ENCODE measurements at places on chromosomes 11 and 22.

DNA sequence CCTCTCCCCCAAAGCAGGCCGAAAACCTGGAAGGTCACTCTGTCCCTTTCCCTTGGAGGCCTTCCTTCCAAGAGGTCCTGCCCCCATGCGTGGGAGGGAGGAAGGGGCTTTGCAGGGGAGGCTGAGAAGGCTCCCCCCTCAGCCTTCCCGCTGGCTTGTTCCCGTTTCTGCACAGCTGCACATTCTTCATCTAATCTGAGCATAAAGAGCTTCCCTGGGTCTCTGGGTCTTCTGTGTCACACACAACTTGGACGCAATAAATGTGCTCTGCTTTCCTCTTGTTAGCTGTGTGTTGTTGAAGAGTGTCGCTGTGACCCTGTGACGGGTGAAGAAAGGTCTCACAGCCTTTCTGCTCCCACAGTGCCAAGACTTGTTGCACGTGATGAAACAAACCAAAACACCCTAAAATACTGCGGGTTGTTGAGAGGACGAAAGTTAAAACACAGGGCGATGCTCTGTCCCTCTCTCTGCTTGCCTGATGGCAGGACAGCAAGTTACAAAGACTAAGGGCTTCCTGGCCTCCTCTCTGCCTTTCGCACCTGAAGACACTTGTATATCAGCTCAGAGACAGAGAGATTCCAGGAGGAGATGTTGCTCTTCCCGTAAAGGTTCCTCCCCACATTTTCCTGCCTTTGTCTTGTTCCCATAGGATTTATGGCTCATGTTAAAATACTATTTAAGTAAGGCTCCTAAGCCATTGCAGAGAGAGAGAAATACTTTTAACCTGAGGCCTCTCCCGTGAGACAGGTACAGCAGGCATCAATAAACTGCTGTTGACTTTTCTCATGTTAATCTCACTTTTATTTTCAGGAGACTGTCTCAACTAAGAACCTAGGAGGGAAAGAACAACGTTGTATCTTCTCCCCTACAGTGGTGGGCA lies 15.4 kb upstream of the IFITM3 start:
- no peak for DNase-seq

DNA sequence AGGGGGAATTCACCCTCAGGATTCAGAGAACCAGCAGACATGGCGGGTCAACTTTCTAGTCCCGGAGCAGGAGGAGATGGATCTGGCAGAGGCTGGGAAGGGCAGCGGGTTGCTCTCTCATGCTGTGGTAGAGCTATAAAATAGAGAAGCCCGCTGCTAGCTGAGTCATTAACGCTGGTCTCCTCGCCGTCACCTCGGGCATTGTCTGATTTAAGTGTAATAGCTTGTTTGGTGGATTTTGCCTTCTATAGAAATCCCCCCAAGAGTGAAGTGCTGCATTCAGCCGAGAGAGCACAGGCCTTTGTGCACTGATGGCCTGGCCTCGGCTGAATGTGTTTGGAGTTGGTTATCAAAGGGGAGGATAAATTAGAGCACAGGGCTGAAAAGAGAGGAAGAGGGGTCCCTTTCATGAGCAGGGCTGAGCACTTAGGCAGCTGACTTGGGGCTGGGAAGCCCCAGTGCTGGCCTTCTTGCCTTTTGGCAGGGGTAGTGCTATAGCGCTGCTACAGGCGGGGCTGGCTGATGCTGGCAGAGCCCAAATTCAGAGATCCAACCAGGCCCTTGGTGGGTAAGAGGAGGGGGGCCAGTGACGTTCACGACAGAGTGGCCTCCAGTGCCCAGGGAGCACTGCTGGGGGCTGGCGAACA lies 161.1 kb upstream of the CADM1 start:
- DNase-seq, result no peak

- DNase-seq, result no peak
These were observed 9.7 kb downstream of the NADSYN1 start for GRCh38 chr11:71462726-71463125.

GRCh38 chr11:14179116-14179820 lies 179.7 kb downstream of the RRAS2 start:
- DNase-seq, result no peak

DNA sequence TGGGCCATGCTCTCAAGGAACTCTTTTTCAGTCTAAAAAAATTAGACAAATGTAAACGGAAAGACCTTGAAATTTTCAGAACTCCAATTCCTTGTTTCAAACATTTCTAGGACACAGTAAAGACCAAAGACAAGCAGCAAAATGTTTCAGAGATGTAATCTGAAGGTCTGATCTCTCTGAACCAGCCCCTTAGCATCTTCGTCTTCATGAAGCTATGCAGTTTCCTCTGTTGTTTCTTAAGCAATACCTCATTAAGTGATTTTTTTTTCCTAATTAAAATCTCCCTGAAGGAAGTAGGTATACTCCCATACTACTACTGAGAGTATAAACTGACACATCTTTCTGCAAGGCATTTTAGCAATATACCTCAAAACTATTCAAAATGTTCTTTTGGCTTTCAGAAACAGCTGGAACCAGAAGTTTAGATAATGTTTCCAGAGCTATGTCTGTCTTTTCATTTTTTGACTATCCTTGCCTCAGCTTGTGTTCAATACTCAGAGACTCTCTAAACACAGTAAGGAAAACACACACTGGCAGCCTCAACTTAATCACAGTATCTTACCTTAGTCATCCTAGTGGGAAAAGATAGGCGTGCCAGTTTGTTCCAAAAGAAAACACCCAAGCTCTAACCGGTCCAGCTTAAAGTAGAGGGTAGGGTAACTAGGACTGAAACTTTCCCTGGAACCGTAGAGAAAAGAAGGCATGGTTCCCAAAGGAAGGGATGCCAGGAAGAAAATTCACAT lies 25.1 kb downstream of the SBF2 start:
- no peak for DNase-seq

DNA sequence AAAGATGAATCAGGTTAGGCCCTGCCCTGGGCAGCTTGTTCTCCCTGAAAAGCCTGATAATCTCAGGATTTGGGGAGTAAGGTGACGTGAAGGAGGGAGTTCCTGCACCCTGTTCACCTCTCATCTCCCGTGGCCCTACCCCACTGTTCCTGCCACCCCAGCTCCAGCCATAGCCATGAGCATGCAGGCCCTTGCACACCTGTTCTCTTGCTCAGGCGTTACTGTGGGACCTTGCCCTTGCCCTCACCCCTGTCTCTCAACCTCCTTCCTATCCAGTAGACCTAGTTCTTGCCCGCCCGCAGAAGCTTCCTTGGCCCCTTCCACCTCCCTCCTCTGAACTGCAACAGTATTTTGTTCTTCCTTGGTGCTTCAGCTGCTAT lies 15.0 kb downstream of the TSKU start:
- DNase-seq, result no peak

GRCh38 chr11:46855167-46855566 lies 9.1 kb upstream of the CKAP5 start:
- no peak for DNase-seq

- DNase-seq, result no peak
These were observed 15.0 kb upstream of the NFRKB start for GRCh38 chr11:129910360-129910759.

DNA sequence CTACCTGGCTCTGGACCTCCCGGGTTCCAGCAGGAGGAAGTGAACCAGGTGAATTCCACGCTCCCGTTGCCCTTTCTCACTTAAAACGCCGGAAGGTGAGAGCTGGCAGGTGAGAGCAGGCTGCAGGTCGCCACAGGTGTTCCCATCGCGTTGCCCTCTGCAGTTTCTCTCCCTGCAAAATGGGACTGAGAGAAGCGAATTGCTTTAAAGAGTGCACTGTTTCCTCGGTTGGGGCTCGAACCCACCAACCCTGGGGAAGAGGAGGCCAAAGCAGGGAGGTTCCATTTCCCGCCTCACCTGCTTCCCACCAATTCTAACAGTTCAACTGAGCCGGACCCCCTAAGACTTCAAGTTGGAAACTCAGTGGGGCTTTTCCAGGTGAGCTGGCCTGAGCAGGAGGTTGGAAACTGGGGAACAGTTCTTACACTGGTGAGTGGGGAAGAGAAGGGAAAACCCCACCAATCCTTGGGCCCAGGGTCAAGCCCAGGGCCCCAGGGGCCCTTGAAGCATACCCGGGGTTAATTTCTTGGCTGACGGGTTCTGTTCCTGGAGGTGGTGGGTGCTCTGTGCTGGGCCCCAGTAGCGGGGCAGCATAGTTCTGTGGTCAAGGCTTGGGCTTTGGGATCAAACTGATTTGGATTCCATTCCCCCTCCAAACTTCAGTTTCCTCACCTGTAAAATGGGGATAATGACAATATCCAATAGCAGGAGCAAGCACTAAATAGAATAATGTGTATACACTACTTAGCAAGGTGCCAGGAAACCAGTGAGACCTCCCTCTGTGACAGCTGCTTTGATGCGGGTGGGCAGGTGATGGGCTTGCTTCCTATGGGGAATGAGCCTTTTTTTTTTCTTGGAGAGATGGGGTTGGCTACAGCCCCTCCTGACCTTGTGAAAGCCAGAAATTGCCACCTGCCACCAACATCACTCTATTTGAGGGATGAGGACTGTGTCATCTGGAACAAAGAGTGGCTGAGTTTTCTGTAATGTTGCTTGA lies 788 bp downstream of the CD82 start:
- DNase-seq, result no peak

DNA sequence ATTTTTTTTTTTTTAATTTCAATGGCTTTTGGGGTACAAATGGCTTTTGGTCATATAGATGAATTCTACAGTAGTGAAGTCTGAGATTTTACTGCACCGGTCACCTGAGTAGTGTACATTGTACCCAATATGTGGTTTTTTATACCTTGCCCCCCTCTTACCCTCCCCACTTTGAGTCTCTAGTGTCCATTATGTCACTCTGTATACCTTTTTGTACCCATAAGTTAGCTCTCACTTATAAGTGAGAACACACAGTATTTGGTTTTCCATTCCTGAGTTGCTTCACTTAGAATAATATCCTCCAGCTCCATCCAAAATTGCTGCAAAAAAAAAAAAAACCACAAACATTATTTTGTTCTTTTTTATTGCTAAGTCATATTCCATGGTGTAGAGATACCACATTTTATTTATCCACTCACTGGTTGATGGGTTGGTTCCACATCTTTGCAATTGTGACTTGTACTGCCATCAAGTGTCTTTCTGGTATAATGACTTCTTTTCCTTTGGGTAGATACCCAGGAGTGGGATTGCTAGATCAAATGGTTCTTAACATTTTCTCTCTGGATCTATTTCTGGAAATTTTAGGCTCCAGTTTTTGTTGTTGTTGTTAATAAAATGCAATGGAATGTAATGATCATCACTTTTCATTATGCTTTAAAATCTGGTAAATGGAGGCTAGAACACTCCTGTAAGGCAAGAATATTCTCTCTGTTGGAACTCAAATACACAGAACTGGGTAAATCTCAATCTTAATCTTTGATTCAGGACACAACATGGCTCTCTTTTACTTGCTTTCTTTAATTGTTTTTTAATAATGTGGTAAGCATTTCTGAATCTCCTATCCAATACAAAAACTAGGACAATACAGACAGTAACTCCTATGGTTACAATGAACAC lies 10.3 kb downstream of the NEAT1 start:
- DNase-seq, result no peak

GRCh38 chr22:31881865-31882264 lies 62.5 kb upstream of the YWHAH start:
- DNase-seq, result no peak

DNA sequence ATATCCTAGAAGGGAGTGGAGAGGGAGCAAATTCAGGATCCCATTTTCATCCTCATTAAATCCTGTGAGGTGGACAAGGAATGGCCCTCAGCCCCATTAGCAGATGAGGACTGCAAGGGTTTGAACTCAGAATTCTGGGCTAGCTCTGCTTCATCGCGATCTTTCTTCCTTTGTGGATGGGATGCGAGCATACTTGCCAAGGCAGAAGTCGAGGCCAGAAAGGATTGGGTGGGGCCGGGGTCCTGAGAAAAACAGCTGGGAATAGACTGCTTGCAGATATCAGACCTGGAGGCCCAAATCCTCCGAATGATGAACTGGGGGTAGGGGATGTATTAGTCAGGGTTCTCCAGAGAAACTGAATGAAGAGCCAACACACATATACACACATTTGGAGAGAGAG lies 179.0 kb downstream of the CHST1 start:
- no peak for DNase-seq

GRCh38 chr11:11288972-11289616 lies 64.0 kb downstream of the CSNK2A3 start:
- DNase-seq, result peak; percentile 22

DNA sequence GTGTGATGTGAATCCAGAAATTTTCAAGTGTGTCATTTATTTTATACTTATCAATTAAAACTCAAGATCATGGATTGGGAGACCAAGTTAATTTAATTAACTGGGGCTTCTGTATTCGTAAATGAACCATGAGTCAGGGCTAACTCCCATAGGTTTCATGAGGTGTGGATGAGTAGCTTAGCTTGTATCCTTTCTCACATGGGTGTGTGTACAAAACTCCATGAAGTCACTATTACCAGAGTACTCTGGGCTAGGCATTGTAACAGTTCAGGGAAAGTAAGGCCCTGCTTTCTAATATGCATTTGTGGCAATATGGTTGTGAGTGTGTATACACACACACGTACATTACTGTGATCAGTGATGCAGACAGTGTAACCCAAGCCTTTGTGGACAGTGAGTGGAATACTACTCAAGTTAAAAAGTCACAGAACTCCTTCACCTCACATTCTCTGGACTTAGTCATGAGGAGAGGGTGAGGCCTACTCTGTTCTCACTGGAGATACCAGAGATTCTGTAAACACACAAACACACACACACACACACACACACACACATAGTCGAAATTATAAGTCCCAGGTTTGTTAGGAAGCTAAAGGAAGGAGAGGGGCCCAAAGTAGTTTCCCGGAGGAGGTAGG lies 3.5 kb downstream of the CNTF start:
- DNase-seq, result no peak

DNA sequence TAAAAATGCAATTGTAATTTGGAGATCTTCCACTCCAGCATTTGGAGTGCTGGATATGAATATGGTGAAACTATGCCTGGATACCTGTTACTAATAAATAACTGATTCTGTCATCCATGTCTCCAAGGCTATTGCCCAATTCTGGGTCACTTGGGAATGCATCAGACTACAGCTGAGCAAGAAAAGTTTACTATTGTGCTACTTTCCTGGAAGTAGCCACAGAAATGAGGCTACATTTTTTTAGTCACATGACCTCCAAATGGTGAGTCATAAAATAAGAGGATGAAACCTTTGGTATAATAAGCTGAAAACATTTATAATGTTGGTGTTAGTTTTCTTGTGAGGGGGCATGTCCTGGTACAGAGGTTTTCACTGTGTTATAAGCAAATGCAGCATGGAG lies 44.4 kb downstream of the DCDC1 start:
- DNase-seq, result no peak

GRCh38 chr11:7571640-7572000 lies 57.8 kb downstream of the PPFIBP2 start:
- DNase-seq, result peak; percentile 75

- no peak for DNase-seq
These were observed 4.3 kb downstream of the SIAE start for GRCh38 chr11:124669193-124669592.

DNA sequence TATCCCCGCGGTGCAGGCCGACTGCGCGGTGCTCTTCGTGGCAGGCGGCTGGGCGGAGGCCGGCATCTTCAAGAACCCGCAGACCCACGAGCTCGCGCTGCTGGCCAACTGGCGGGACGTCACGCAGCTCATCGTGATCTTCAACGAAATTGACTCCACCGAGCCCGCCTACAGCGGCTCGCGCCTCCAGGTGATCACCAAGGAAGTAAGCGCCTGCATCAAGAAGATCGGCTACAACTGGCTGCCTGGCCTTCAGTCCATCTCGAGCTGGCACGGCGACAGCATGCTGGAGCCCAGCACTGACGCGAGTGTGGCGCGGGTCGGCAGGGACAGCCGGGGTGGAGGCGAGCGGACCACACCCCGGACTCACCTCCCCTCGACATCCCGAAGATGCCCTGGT lies 53.9 kb upstream of the MTNR1B start:
- no peak for DNase-seq

Measured in hippocampal formation (tissue), 2 donors.